ENCODE measurements at places on chromosomes 4 and X. TPM values are rescaled to one million over a fixed set of nuclear protein-coding genes. Genes with fewer than 3 reads are reported as not detected.

The ZDHHC15 gene
- 8.0 TPM for total RNA-seq

- DNase-seq = no peak
Measured at GRCh38 chr4:127775843-127776242, 6.3 kb upstream of the HSPA4L start.

GRCh38 chrX:132983496-132983895 is 25.1 kb upstream of the HS6ST2 start:
- DNase-seq = no peak

The CHRDL1 gene
- total RNA-seq = 22.6 TPM

- no peak for DNase-seq
Measured at GRCh38 chr4:141210168-141210567, 10.5 kb upstream of the ZNF330 start.

The NKX3-2 gene
- total RNA-seq = 0.37 TPM

DNA sequence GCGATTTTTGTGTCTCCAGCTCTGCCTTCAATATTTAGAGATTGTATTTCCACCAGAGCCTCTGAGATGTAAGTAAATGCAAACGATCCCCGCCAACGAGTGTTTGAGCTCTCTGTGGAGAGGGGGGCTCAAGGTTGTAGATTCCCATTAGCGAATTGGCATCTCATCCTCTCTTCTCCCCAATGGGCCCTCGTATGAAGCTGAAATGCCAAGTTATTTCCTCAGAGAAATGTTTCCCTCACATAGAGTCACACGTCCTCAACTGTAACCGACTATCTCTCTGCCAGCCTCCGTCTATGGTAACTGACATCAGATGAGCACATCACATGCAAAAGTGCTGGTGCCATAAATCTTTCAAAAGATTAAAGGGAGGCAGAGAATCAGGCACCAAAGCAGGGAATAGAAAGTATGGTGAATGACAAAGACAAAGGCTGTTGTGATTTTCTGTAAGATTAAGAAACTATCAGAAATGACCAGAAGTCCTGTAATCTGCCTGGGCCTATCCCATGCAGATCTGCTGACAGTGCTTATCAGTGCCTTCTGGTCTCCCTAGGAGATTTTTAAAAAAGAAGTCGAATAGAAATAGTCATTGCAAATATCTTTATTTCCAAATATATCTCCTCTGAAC is 157.1 kb downstream of the PDGFRA start:
- DNase-seq = no peak

GRCh38 chrX:130170752-130171445 is 863 bp upstream of the RAB33A start:
- DNase-seq = no peak

DNA sequence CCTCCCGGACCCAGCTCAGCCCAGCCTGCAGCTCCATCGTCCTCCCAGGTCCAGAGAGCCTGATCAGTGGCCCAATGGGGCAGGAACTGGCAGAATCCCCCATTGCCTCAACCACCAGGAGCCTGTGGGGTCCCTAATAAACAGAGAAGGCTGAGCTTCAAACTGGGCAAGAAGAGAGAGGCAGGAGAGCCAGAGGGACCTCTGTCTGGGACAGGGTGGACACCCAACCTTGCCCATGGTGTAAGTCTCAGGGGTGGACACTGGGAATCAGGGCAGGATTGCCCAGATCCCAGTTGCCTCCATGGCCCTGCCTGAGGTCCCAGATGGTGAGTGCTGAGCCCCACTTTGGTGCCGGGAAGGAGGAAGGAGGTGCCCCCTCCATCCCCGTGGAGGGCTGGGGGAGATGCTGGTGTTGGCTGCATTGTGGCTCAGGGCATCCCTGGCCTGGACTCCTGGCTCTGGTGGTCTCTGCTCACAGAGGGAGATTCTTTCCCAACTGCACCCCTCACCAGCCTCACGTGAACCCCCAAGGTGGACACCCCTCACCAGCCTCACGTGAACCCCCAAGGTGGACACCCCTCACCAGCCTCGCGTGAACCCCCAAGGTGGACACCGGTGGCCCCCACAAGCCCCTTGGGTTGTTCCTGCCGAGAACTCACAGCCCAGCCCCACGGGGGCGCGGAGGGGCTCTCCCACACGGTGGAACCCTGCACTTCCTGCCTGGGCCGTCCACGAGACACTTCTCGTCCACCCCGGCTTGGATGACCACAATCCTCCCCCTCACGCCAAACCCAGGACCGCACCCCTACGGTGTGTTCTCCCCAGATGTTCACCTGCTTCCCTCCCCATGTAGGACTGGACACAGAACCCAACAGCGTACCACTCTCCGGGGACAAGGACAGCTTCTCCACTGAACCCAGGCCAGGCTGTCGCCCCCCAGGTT is 5.4 kb downstream of the CPLX1 start:
- DNase-seq = no peak

The COQ2 gene
- 14.7 TPM for total RNA-seq

The TMEM156 gene
- total RNA-seq = 0.74 TPM

The GDI1 gene
- total RNA-seq = 33.0 TPM

The NPY1R gene
- 5.1 TPM for total RNA-seq

The HTRA3 gene
- 49.2 TPM for total RNA-seq

The C4orf50 gene
- 0.32 TPM for total RNA-seq

The GNRHR gene
- total RNA-seq = not detected

- DNase-seq = no peak
Measured at GRCh38 chr4:171117457-171117856, 695.7 kb upstream of the GALNTL6 start.

DNA sequence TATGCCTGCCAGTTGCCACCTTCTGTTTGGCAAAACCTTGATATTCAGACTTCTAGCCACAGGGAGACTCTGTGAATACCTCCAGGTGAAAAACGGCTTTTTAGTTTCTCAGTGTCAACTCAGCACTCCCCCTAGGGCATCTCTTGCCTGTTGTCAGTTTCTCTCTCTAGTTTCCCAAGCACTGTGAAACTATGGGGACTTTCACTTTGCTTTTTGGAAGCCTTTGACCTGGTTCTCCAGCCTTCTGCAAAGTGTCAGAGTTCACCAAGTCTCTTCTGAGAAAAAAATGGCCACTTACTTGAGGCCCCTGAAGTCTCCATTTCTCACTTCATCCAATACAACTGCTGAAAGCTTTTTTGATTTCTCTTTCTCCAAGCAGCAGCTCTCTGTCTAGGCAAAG is 521.5 kb downstream of the INPP4B start:
- no peak for DNase-seq

- DNase-seq = no peak
Measured at GRCh38 chr4:7813674-7814073, 126.0 kb downstream of the AFAP1 start.

DNA sequence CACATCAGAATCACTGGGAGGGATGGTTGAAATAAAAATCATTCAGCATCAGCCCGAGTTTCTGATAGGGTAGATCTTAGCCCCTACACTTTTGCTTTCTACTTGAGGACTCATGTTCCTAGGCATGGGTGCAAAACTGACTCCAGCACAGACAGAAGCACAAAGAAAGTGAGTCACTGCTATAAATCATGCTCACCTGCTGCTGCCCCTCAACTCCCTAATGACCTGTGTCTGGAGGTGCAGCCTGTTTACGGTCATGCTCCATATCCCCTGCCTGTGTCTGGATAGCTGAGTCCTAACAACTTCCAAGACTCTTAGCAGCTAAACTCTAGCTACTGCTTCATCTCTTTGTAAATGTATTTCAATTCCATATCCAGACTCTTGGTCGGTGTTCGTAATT is 57.8 kb downstream of the ADGRA3 start:
- no peak for DNase-seq

DNA sequence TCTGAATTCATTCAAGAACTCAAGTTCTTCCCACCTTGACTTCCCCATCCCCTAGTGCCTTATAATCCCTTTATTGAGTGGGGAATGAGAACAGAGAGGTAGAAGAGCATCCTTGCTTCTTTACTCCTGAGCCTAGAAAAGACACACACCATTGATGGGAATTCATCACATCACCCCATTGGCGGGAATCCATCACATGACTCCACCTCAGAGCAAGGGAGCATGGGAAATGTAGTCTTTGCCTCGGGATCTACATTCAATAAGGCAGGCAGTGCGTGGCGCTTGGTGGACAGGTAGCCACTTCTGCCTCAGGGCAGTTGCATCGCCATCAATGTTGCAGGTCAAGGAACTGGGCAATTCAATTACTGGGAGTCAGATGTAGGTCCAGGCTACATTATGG is 50.7 kb downstream of the MXRA5 start:
- no peak for DNase-seq

DNA sequence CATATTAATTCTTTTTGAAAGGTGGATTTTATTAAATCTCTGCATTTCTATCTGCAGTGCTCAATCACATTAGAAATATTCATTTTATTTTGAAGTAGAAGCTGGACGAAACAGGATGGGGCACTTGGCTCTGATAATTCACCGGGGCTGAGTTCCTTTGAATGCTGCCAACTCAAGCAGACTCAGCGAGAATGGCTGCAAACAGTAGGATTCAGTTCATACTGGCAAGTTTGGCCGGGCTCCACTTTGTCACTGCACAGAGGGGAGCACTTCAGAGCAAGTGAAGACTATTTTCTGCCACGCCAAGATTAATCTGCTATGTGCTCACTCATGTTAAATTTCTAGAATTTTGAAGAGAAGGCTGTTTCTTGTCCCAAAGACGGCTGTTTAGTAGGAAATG is 30.7 kb upstream of the KLHL8 start:
- DNase-seq = no peak

DNA sequence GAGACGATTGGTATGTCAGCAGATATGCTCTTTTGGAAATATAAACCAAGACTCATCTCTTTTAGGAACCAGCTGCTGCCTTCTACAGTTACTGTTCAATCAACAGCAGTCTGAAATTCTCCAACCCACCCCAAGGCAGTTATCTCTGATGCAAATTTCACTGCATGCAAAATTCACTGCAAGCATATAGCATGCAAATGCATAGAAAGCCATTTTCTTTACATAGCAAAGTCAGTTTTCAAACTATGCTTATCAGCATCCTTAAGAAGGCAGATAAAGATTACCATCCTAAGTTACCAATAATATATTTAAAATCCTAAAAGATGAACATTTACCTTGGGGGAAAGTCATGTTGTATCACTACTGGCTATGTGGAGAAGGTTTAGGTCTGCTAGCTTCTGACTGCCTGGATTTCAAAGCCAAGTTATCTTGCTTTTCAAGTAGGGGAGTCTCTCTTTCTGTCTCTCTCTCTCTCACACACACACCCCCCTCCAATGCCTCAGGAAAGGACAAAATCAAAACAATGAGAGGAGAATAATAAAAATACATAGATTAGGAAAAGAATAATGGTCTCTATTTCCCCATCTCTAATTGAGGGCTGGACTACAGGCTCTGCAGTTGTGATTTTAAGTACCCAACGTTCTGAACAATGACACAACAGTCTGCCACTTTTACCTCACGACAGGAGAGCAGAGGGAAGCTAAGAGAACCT is 1.5 kb downstream of the NMU start:
- DNase-seq = no peak

GRCh38 chr4:182736207-182736606 is 181.0 kb downstream of the DCTD start:
- DNase-seq = no peak

Measured in urinary bladder (tissue), 4 donors.